ENCODE measurements at places on chromosomes 16 and 17.

- no peak for DNase-seq
These were observed 629 bp upstream of the RNF135 start for GRCh38 chr17:30969989-30970830.

DNA sequence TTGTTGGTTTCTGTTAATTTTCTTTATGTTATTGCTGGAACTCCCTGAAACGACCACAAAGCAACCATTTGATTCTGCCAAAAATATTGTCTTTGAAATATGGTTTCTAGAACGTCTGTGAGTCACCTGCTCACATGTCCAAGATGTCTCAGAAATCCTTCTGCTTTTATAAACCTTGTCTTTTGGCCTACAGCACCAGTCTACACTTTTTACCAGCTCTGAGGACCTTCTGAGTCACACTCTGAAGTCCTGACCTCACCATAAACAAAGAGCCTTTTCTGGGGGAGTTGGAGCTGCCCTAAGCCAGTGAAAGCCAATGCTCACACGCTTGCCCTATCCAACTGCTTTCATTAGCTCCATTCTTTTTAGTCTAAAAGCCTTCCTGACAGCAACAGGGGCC is 55.5 kb downstream of the GRIN2A start:
- no peak for DNase-seq

- no peak for DNase-seq
These were observed 7.1 kb upstream of the HOXB9 start for GRCh38 chr17:48633266-48633677.

DNA sequence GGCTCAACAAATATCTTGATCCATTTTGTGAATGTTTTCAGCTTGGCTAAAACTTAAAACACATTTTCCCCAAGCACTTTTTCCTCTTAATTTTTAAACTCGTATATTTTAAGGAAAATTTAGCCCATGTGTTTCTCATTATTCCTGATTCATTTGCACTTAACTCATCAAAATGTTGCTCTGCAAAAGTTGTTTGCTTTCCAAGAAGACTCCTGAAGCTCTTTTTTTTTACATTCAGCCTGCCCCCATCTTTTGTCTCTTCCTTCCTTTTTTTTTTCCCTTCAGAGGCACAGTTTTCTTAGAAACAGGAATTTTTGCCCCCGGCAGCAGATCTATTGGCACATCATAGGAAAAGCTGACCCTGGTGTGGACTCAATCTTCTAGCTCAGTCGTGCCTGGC is 155.0 kb upstream of the SALL1 start:
- DNase-seq, result no peak

DNA sequence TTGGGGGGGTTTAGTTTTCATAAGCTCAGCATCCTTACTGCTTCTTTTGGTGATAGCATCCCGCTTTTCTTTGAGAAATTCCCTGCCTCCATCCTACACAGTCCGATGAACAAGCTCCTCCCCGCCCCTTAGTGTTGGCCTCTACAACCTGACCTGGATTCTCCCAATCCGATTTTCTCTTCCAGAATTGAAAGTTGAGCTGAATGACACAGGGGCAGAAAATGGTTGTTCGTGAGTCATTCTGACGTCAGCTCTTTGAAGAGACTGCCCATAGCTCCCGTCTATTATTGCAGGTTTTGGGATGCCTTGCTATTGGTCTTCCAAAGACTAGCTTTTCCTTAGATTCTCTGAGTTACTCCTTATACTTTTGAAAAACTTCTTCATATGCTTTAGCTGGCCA is 279.7 kb downstream of the SLC39A11 start:
- no peak for DNase-seq

- no peak for DNase-seq
These were observed 251.6 kb downstream of the KCNJ2 start for GRCh38 chr17:70420861-70421445.
